ENCODE measurements at places on chromosomes 1 and 21. TPM values are rescaled to one million over a fixed set of nuclear protein-coding genes. Genes with fewer than 3 reads are reported as not detected.

MASP2 gene
- not detected for total RNA-seq

LRRC39 gene
- 3.7 TPM for total RNA-seq

FLG2 gene
- total RNA-seq = not detected

GCSAML gene
- total RNA-seq = not detected

HSF2BP gene
- 2.3 TPM for total RNA-seq

MYCL gene
- 0.81 TPM for total RNA-seq

BARHL2 gene
- total RNA-seq = not detected

BNIPL gene
- total RNA-seq = 0.18 TPM

CD1E gene
- not detected for total RNA-seq

HAO2 gene
- not detected for total RNA-seq

POGZ gene
- total RNA-seq = 22.6 TPM

LYPD8 gene
- total RNA-seq = not detected

CCDC190 gene
- 4.6 TPM for total RNA-seq

KRTAP19-1 gene
- total RNA-seq = not detected

CD1C gene
- total RNA-seq = not detected

ZNF593OS gene
- total RNA-seq = not detected

OXCT2 gene
- total RNA-seq = 0.99 TPM

NHLH1 gene
- not detected for total RNA-seq

TMIGD3 gene
- total RNA-seq = not detected

SELL gene
- 0.27 TPM for total RNA-seq

FCRL1 gene
- not detected for total RNA-seq

FAM72D gene
- total RNA-seq = not detected

CELA2B gene
- not detected for total RNA-seq

RXRG gene
- not detected for total RNA-seq

NBPF26 gene
- 32.5 TPM for total RNA-seq

RGL1 gene
- 55.1 TPM for total RNA-seq

HEYL gene
- not detected for total RNA-seq

HLX gene
- 4.1 TPM for total RNA-seq

RGS8 gene
- total RNA-seq = not detected

COL11A1 gene
- 0.45 TPM for total RNA-seq

FMO3 gene
- 1.3 TPM for total RNA-seq

SNAPIN gene
- total RNA-seq = 16.7 TPM

TRIM45 gene
- 3.3 TPM for total RNA-seq

ST6GALNAC5 gene
- 0.09 TPM for total RNA-seq

TMEM61 gene
- total RNA-seq = 0.18 TPM

NR5A2 gene
- 11.5 TPM for total RNA-seq

USH2A gene
- total RNA-seq = under 0.01 TPM

TSSK3 gene
- 2.3 TPM for total RNA-seq

USP16 gene
- total RNA-seq = 47.9 TPM

CYP4A11 gene
- not detected for total RNA-seq

PKNOX1 gene
- 12.7 TPM for total RNA-seq

All from fibroblast of the aortic adventitia (primary cell).